B cell (primary cell): ENCODE measurements at places on chromosomes 16 and 17. TPM values are rescaled to one million over a fixed set of nuclear protein-coding genes. Genes with fewer than 3 reads are reported as not detected.
A peak's percentile ranks its signal among the peaks of the same experiment; 100 is the strongest.

The KRTAP4-8 gene
- not detected in 2 replicates for total RNA-seq

The CCL8 gene
- total RNA-seq = not detected in 2 replicates

The ENPP7 gene
- 6.7 and 7.8 TPM in 2 replicates for total RNA-seq

The PRAC2 gene
- not detected in 2 replicates for total RNA-seq

DNA sequence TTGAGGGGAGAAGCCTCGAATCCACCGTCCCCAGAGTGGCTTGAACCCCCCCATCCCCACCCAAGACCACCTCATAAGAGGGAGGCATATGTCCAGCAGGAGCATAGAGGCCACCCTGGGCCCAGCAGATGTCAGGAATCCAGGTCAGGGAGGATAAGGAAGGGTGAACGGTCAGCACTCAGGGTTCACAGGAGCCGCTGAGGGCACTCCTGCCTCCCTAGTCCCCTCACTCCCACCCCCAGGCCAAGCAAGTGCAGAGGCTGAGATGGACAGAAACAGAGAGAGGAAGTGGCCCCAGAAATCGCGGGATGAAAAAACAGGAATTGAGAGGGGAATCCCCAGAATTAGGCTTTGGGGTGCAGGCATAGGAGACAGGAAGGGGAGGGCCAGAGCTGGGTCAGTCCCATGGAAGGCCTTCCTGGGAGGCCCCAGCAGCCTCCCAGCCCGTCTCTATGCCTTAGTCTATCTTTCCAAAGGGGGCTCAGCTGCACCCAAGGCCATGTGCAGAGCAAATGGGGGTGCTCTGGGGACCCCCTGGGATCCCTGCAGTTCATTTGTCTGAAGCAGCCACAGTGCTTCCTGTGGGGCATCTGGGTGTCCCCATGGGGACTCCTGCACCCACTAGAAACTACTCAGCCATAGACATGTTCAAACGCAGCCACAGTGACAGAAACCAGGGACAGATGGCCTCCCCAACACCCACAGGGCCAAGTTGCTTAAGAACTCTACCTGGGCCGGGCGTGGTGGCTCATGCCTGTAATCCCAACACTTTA, 1.7 kb downstream of the CMTM3 start:
- peak; percentile 55 for DNase-seq

- DNase-seq = no peak
These were observed 751 bp upstream of the DOC2B start for GRCh38 chr17:182050-182751.
